ENCODE measurements at places on chromosomes 16 and 17. TPM values are rescaled to one million over a fixed set of nuclear protein-coding genes. Genes with fewer than 3 reads are reported as not detected.

ATAD5 gene
- 7.6 TPM for total RNA-seq

- no peak for DNase-seq
Observed at GRCh38 chr16:85426806-85427205, 186.3 kb upstream of the GSE1 start.

NFE2L1 gene
- 47.7 TPM for total RNA-seq

GRCh38 chr16:81629896-81630634 is 149.0 kb upstream of the PLCG2 start:
- no peak for DNase-seq

- no peak for DNase-seq
Observed at GRCh38 chr16:13781169-13781564, 138.8 kb upstream of the ERCC4 start.

FAM171A2 gene
- 2.1 TPM for total RNA-seq

QRICH2 gene
- 0.92 TPM for total RNA-seq

DNA sequence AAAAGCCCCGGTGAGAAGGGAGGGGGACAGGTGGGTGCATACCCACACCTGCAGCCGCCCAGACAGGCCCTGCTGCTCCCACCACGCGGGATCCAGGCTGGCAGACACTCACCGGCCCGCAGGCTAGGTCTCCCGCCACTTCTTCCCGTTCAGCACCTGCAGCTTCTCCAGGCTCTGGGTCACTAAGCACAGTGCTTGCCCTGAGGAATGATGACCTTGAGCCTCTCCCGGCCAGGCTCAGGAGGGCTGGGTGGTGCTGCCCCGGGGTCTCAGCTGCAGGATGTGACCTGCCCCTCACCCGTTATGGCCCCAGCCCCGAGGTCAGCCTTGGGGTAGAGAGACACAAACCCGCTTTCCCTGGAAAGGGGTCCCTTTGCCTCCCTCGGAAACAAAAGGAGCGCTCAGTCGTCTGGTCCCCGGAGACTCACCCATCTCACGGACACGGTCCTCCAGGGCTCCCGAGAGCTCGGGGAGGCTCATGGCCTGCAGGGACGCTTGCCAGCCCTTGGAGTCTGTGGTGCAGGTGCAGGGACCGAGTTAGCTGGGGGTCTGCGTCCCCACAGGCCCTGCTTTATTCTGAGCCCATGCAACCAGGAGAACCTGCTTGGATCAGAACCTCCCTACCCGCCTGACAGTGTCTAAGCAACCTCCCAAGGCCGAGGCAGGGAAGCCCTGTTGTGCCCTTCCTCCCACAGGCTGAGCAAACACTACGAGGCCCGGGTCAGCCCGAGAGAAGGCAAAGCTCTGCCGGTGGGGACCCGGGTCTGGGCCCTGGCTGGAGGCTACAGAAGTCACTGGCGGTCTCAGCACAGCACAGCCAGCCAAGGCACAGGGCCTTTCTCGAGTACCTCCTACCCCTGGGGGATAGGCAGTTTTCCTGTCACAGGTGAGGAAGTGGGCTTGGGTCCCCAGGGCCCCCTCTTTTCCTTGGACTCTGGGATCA is 3.8 kb downstream of the NUDT16L1 start:
- no peak for DNase-seq

GRCh38 chr16:25374556-25374955 is 116.9 kb upstream of the ZKSCAN2 start:
- no peak for DNase-seq

DNA sequence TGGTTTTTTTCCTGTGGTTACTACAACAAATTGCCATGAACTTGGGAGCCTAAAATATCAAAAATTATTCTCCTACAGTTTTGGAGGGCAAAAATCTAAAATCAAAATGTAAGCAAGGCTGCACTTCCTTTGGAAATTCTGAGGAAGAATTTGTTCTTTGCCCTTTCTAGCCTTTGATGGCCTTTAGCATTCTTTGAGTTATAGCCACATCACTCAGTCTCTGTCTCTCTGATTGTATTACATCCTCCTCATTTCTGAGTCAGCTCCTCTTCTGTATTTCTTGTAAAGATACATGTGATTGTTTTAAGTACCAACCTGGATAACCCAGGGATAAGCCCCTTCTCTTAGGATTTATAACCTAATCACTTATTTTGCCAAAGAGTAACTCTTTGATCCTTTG is 282.0 kb downstream of the BCAS3 start:
- DNase-seq: no peak

- DNase-seq: no peak
Observed at GRCh38 chr16:57818377-57819064, 16.2 kb upstream of the KIFC3 start.

NBR1 gene
- total RNA-seq: 78.8 TPM

TPSG1 gene
- 1.9 TPM for total RNA-seq

CCDC102A gene
- total RNA-seq: 33.1 TPM

DNA sequence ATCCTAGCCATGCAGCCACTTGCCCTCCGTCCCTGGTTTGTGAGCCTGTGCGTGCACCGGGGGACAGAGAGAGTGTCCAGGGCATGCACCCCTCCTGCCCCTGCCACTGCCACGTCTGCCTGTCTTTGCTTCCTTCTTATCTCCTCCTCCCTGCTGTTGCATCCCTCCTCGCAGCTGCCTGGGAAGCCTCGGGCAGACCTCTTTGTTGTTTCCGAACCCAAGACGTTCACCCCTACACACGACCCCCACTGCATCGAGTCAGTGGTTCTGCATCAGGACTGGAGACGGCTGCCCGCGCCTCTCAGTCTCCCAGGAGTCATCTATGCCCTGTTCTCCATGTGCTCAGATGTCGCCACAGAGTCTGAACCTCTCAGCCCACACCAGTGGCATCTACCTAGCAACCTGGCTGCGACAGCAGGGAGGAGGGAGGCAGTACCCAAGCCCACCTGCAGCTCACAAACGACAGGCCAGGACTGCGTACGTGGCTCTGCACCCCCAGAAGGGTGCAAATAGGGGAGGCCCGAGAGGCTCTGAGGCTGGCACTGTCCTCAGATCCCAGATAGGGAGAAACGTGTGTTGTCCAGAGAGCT is 5.2 kb downstream of the TIMP2 start:
- no peak for DNase-seq

C1QTNF8 gene
- total RNA-seq: not detected

TAC4 gene
- total RNA-seq: not detected

GRCh38 chr17:35920229-35920628 is 10.3 kb downstream of the RDM1 start:
- DNase-seq: no peak

CYGB gene
- 14.0 TPM for total RNA-seq

- no peak for DNase-seq
Observed at GRCh38 chr16:30972872-30973271, 12.1 kb upstream of the HSD3B7 start.

VAT1L gene
- total RNA-seq: not detected

GRCh38 chr17:68627956-68628575 is 26.9 kb upstream of the FAM20A start:
- no peak for DNase-seq
